T-helper 1 cell (primary cell): ENCODE measurements at places on chromosomes 6 and 20.

DNA sequence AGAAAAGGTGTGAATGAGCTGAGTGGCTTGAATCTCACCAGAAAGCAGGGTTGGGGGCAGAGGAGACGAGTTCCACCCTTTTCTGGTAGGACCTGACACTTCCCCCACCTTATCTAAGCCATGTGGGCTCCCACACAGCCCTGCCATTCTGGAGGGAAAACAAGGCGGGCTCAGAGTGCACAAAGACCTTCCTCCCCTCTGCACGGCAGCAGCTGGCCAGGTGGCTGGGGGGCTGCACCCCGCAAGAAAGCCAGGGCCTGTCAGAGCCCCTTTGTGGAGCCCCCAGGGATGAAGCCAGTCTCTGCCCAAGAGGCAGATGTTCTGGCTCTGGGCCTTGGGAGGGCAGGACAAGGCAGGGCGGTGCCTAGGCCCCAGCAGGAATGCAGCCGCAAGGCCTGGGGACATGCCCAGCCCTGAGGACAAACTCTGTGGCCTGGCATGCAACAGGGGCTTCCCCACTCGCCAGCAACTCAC is 48.4 kb upstream of the DSN1 start:
- DNase-seq: no peak

GRCh38 chr20:11432407-11432806 is 485.3 kb upstream of the BTBD3 start:
- no peak for DNase-seq

GRCh38 chr6:49526598-49526997 is 23.9 kb upstream of the C6orf141 start:
- DNase-seq: no peak

DNA sequence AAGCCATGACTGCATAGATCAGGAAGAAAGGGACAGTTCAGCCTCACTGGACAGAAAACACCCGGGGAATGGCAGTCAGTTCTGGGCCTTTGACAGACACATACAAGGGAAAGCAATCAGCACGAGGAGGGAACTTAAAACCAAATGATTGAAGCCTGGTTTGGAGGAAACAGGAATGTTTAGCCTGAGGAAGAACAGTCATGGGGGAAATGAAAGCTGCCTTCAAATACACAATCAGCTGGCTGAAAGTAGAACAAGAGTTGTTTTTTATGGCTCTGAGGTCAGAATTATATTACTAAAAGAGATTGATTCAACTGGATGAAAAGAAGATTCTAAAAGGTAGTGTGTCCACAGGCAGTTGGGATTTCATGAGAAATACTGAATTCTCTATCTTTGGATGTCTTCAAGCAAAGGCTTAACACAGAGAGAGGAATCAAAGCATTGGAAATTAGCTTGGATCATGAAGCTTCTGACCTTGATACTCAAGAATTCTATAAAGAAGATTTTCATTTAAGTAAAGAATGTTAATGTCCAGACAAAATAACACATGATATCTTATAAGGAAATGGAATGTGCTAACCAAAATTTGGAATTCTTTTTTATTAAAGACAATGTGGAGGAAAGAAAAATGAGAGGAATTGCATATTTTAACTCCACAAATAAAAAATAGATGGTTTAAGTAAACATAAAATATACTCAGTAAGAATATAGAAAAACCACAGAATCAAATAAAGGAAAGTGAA is 216.6 kb downstream of the IBTK start:
- no peak for DNase-seq

- no peak for DNase-seq
Measured at GRCh38 chr6:138719011-138719635, 54.4 kb upstream of the CCDC28A start.

- DNase-seq: no peak
Measured at GRCh38 chr6:60991427-60992028, 1294.5 kb downstream of the KHDRBS2 start.

DNA sequence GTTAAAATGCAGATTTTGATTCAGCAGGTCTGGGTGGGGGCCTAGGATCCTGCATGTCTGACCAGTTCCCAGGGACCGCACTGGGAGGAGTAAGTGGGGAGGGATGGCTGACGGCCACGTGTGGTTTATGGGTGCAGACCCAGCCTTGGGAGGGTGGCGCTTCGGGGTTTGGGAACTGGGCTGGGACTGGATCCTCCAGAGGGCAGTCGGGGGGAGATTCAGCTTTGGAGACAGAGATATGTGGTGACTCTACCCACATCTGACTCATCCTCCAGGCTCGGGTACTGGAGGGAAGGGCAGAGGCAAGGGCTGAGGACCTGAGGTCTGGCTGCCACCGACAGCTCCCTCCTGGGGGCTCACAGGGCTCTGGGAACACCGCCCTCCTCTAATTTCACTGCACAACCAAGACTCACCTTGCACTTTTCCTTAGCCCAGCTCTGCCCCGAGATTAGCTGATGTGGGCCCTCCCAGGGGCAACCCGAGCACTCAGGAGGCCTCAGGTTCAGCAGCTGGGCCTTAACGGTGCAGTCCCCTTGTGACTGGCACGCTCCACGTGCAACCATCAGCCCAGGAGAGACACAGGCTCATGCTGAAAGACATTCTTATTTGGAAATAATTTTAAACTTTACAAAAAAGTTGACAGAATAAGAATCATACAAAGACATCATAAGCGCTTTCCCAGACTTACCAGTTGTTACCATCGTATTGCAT is 172.8 kb upstream of the PMEPA1 start:
- no peak for DNase-seq

DNA sequence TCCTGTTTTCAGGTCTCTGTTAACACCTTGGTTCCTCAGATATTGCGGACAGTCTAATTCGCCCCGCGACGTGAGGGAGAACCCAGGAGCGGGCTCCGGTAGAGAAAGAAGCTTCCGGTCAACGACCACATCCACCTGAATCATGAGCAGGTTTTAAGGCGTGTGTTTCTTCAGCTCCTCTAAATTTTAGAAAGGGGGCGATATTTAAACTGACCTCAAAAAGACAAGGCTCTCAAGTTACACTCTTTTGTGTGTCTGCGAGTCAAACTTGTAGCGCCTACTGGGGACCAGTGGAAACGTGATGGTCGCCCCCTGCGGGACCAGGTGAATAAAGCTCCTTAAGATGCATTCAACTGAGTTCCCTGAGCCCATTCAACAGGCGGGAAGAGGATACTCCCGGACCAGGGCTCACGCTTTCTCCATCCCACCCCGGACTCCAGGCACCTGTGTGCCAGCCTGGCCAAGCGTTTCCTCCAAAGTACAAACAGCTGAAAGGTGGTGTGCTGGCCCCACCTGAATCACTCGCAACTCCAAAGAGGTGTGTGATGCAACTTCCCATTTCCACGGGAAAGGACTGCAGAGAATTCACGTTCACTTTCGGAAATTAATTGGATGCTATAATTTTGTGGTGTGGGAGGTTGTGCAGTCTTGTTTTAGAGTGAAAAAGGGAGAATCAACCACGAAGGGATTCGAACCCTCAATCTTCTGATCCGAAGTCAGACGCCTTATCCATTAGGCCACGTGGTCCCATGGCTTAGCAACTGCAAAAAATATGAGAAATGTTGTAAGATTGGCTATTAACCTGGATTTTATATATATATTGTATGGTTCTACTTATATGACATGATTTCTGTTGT is 17.0 kb downstream of the GPX5 start:
- no peak for DNase-seq

DNA sequence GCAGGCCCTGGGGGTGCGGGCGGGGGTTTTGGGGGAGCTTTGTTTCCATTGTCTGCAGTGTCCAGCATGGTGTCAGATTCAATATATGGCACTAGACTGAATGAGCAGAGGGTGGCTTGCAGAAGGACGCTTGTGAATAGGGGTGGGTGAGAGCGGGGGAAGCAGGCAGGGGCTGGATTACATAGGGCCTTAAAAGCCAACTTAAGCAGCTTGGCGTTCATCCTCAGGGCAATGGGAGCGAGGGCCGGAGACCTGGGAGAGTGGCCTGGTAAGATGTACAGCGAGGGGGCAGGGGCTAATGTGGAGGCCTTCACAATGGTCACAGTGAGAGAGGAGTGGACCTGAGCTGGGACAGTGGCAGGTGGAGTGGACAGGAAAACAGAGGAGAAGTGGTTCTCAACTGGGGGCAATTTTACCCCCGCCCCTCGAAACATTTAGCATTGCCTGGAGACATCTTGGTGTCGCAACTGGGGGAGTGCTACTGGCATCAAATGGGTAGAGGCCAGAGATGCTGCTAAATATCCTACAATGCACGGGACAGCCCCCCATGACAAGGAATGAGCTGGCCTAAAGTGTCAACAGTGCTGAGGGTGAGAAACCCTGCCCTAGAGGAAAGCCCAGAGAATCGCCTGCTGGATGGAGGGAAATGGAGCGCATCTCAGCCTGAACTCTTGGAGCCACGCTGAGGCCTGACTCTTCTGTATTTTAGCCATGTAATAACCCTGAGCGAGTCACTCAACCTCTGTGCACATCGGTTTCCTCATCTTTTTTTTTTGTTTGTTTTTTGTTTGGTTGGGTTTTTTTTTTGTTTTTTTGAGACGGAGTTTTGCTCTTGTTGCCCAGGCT is 15.1 kb upstream of the BAK1 start:
- no peak for DNase-seq

DNA sequence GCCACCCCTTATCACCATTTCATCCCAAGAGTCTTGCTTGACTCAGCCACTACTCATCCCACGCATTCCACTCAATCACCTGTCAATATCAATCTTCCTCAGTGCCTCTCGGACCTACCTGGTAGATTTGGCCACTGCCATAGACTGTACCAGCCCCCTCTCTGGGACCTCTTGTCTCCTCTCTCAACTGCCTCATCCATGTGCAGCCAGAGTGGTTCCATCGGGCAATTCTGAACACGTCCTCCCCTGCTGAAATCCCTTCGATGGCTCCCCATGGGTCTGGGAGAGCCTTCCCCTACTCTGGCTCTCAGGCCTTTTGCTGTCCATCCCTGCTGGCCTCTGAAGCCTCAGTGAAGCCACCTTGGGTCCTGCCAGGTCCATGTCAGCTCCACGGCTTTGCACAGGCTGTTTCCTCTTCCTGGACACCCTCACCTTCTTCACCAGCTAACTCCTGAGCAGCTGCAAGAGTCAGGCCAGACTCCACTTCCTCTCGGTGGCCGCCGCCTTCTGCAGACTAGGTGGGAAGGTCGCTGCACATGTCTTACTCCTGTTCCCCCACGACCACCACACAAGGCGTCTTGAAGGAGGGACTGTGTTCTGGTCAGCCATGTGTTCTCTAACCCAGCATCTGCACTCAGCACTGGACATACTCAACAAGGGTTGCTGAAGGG is 120.4 kb downstream of the TOX2 start:
- DNase-seq: no peak

DNA sequence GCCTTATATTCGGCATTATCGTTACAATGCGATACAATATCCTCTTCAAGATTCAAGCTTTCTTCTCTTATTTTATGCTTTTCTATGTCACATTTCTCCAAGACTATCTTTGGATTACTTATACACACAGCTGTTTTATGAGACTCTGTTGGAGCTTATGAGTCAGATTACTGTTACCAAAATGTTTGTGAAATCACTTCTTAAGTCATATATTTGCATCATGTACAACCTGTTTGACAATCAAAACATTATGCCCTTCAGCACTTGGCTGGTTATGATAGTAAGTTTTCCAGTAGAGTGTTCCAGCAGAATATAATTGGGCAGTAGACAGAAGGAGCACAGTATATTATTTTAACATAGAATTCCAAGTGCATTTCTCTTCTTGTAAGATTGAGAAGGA is 35.2 kb downstream of the BMP6 start:
- no peak for DNase-seq

DNA sequence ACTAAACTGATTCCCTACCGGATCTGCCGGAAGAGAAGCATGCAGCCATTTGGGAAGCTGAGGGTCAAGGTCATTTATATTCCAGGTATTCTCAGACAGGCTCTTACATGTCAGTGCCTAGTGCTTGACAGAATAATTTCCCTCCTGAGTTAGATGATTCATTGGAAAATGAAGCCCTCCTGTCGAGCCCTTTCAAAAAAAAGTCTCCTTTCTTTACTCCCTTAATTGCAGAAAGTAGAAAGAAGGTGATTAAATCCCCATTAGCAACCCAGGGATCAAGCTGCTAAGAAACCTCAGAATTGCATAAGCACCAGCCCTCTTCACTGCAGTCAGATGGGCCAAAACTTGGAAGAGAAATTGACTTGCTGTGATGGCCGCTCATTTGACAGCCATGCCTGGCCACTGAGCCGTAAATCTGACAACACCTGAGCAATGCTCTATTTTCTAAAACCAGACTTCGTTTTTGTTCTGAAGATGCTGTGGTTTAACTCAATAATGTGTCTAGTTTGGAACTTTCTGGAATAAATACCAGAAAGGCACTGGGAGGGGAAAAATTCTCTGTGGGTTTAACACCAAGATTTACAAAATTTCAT is 61.0 kb upstream of the ARMH2 start:
- no peak for DNase-seq

GRCh38 chr6:18211338-18211737 is 53.0 kb downstream of the DEK start:
- no peak for DNase-seq

- DNase-seq: no peak
Measured at GRCh38 chr6:98037571-98037970, 754.6 kb upstream of the MMS22L start.
